ENCODE measurements at places on chromosomes 12 and 14.

DNA sequence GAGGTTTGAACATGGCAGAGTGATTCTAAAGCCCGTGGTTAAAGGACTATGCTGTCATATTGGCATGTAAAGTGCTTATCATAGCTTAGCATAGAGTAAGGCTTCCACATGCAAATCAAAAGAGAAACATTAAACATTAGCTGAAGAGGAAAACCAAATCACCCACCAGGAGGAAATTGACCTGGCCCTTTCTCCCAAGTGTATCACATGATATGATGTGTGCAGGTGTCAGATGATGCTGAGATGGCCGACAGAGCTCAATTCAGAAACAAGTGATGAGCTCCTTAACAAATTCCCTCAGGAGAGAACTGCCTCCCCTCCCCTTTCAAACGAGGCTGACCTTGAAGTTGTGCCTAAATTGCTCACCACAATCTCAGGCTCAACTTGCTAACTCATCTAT, 217.1 kb upstream of the BTG1 start:
- DNase-seq = no peak

- no peak for DNase-seq
Measured at GRCh38 chr14:67663633-67664032, 10.8 kb downstream of the VTI1B start.

GRCh38 chr14:98906123-98906995, 365.6 kb downstream of the BCL11B start:
- DNase-seq = no peak

- no peak for DNase-seq
Measured at GRCh38 chr12:18054925-18055619, 34.9 kb downstream of the RERGL start.

DNA sequence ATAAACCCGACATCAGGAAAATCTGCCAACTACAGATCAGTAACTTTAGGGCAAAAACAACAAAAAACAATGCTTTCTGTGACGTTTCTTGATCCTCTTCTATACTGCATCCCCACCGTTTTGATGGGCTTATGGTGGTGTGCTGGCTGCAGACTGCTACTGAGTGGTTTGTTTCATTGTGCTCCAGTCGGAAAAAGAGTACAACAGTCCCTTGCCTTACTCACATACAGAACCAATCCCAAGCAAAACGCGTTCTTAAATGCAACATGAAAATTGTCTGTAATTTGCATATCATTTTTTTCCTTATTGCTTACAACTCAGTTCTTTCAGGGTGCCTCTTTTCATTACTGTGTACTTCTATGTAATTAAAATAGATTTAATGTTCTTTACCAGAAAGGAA, 2.3 kb downstream of the ETV6 start:
- no peak for DNase-seq

- DNase-seq = peak; percentile 42
Measured at GRCh38 chr12:121167232-121167820, 34.6 kb downstream of the P2RX7 start.

DNA sequence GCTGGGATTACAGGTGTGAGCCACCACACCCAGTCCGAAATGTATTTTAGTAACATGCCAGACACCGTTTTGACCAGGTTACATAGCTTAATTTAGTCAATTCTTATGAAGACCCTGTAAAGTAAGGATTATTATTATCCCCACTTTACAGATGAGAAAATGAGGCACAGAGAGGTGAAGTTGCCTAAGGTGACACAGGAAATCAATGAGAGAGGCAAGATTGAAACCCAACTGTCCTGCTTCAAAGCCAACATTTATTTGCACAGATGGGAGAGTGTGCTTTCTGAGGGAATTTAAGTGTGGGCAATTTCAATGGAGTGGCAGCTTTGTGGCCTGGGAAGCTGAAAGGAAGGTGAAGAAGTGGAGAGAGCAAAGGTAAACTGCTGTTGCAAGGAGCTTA, 19.1 kb upstream of the EPS8 start:
- DNase-seq = no peak

Data from inflammatory macrophage treated with lipopolysaccharide for 1 hour (primary cell).